ENCODE measurements at places on chromosomes 12 and 14.

DNA sequence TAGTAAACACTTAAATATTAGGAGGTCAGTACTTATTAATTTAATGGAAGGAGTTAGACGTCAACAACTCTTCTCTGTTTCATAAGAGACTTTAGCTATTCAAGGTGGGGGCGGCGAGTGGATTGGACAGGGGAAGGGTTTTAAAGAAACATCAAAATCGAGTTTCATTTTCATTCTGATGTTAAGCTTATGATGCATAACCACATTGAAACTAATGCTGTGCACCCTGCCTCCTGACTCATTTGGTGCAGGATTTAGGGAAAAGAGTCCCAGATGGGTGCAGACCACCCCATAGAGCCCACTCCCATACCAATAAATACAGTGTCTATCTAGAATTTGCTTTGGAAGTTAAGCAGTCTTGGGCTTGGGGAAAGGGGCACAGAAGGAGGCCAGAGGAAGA, 7.4 kb downstream of the ZBTB39 start:
- DNase-seq: no peak

DNA sequence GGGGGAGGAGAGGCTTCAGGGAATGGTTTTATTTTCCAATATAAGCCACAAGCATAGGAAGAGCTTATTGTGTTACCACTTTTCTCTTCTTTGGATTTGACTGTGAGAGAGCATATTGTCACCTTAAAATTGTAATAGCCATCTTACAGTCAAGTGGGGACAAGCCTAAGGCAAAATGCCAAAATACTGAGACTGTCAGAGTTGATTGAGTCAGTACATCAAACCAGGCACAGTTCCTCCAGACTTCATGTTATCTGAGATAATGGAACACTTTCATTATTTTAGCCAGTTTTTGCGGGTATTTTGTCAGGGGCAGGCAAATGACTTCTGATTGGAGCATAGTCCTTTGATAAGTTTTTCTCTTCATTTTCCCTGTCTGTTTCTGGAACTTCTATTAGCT, 19.5 kb upstream of the NUBPL start:
- DNase-seq: no peak

DNA sequence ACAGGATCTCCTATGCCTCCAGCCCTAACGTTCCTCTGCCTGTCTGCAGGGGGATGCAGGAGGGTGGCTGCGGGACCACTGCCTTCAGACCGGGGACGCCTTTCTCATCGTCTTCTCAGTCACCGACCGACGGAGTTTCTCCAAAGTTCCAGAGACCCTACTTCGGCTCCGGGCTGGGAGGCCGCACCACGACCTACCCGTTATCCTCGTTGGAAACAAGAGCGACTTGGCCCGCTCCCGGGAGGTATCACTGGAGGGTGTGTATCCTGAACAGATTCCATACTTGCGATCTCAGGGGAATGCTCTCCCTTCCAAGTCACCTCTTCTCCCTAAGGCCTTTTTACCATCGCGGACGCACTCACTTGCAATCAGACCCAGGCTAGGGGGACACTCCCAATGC, 3.0 kb downstream of the REM2 start:
- DNase-seq: no peak

- DNase-seq: no peak
Measured at GRCh38 chr14:51960866-51961265, 28.5 kb upstream of the RTRAF start.

- DNase-seq: no peak
Measured at GRCh38 chr14:22112004-22112403, 438.4 kb upstream of the OR4E1 start.

DNA sequence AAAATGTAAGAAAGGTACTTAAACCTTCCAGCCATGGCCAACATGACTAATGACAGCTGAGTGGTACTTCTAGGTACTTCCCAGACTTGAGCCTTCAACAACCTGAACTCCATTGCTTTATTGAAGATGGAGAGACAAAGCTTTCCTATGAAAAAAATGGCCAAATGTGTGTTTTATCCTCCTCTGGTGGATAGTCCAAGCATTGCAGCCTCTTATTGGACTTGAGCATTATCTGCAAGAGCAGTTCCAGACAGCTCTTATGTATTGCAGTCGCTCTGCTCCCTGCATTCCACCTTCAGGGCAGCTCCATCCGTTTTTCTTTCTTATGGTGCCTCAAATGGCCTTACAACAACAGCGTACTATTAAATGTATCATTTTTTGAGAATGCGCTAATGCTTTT, 588.2 kb downstream of the NRXN3 start:
- peak; percentile 91 for DNase-seq

DNA sequence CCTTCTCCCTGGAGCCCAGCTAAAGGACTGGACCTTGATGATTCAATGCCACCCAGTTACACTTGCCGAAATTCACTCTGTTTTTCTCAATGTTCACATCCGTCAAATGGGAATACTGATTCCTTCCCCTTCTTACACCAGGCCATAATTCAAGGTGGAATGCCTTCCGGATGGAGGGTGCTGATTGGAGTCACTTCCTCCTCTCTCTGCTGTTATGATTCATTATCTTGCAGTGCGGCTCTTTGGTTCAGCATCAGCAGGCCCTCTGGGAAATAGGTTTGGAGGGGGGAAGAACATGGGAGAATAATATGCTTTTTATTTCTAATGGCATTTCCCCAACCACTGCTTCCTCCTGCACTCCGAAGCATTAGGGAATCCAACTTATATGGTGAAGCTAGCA, 390.6 kb upstream of the TBX3 start:
- no peak for DNase-seq

- DNase-seq: peak; percentile 33
Measured at GRCh38 chr14:75427482-75428229, at the start of gene JDP2. JDP2 (plus strand) TSS chr14:75428022; CDS start chr14:75437921, 9,899 bp downstream.

GRCh38 chr12:34356233-34356987, 334.1 kb downstream of the ALG10 start:
- no peak for DNase-seq

- no peak for DNase-seq
Measured at GRCh38 chr14:105430042-105430441, 10.4 kb downstream of the MTA1 start.

DNA sequence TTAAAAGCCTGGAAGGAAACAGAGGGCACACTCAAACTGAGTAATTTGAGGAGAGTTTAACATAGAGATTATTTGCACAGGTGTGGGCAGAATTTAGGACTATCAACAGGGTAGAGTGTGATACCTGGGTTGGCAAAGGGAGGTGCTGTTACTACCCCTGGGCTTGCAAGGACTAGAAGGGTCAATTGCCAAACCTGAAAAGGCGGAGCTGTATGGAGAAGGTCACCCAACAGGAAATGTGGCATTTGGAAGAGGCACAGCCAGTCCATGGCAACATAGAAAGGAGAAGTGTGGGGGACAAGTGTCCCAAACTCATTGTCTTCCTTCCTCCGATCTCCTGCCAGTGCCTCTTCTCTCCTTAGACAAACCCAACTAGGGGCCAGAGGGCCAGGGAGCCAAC, 21.6 kb upstream of the MED13L start:
- no peak for DNase-seq

GRCh38 chr14:39680777-39681176, 248.5 kb upstream of the FBXO33 start:
- DNase-seq: no peak

DNA sequence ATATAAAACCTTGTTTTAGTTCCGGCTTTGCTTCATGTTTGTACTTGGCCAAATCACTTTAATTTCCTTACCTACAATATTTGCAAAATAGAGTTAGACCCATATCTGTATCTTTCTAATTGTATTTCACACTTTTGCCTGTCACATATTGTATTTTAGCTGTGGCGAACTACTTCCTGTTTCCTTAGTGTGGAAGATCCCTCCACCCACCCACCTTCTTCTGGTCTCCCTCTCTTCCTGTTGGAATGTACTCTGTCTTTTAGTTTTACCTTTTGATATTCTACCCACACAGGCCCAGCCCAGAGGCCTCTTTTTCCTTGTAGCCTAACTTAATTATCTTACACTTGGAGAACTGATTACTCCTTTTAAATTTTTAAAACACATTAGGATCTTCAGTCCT, 78.2 kb downstream of the SCN8A start:
- DNase-seq: no peak

GRCh38 chr14:89444044-89444443, 27.0 kb upstream of the FOXN3 start:
- DNase-seq: no peak

- no peak for DNase-seq
Measured at GRCh38 chr14:103310576-103311095, 23.4 kb upstream of the EIF5 start.

Measured in NCI-H187 (cell line).